ENCODE measurements at places on chromosomes 2 and 18.

- no peak for DNase-seq
Measured at GRCh38 chr2:62587592-62587991, 81.6 kb upstream of the TMEM17 start.

DNA sequence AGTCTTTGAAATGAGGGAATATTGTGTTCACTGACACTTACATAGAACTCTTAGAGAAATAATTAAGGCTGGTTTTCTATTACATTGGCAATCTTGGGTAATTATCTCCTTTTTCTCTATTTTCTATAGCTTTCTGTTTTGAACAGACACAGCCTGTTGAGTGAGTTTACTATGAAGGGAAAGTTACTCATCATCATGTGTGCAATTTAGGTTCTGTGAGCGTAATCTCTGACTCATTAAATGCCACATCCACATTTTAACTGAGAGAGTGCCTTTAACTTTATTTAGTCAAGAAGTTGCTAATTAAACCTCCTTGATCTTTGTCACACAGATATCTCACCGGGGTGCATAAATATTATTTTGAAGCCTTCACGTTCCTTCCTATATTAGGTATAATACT lies 174.0 kb upstream of the SLC8A1 start:
- no peak for DNase-seq

DNA sequence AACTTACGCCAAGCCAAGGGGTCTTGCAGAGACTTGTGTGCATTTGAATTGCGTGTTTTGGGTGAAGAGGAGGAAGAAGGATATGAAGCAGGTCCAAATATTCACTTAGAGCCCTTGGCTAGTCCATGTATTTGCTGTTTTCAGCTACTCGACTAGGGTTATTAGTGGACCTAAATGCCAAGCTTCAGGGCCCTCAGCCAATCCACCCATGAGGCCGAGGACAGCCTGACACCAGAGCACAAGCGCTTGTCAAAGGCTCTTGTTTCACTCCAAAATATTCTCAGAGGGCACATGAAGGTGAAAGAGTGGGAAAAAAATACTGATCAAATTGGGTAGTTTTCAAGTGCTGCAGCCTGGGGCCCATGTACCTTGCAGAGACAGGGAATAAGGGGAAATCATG lies 174.8 kb upstream of the ACAA2 start:
- no peak for DNase-seq

DNA sequence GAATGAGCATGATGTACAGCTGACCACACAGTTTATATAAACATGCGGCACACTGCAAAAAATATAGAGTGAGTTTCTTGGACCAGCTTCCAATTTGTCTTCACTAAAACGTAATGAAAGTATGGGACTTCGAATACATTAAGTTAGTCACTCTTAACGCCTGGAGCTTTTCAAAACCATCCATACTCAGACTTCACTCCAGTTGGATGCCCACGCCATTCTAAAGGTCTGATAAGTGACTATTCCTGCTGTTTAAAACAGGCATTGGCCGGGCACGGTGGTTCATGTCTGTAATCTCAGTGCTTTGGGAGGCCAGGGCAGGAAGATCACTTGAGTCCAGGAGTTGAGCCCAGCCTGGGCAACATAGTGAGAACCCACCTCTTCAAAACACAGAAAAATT lies 84.6 kb downstream of the MYL12B start:
- no peak for DNase-seq

DNA sequence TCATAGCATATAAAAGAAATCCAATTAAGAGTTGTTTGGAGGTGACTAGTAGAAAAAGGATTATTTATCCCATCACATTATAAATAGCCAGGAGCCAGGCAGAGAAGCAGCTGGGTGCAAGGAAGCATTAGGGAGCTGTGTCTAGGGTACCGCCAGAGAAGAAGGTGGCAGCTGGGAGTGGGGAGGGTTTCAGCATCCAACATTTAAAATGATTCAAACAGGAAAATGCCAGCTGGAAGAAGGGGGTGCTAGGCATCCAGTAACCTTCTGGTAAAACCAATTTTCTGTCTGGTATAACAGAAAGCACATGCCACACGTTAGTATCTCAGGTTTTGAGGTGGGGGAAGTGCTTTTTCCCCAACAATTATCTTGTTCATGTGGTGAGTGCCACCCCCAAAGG lies 452.4 kb downstream of the ZEB2 start:
- no peak for DNase-seq

GRCh38 chr2:25618676-25619075 lies 54.7 kb downstream of the DTNB start:
- DNase-seq = no peak

DNA sequence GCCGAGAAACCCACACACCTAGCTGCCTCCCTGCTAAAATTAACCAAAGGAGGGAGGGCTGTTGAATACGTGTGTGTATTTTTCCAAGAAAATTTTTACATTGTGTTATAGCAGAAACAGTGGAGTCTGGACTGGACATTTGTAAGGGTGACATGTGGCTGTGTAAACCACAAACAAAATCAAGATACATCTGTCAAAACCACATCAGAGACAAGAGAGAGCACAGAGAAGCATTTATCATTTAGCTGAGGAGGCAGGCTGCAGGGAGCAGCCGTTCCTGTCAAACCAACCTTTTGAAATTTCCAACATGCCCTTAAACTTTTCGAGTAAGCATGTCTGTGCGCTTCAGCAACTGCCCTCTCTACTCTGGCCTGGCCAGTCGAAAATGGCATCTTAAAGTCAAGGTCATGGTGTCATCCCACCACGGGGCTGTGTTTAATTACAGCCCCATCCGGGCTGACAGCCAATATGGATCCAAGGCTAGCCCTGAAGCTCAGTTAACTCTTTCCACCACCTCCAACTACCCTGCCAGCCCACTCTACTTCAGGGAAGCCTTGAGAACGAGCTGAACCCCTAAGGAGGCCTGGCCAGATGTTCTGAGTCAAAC lies 8.4 kb downstream of the BCL11A start:
- DNase-seq = no peak

GRCh38 chr2:85353876-85354285 lies 447 bp downstream of the RETSAT start:
- DNase-seq = no peak

DNA sequence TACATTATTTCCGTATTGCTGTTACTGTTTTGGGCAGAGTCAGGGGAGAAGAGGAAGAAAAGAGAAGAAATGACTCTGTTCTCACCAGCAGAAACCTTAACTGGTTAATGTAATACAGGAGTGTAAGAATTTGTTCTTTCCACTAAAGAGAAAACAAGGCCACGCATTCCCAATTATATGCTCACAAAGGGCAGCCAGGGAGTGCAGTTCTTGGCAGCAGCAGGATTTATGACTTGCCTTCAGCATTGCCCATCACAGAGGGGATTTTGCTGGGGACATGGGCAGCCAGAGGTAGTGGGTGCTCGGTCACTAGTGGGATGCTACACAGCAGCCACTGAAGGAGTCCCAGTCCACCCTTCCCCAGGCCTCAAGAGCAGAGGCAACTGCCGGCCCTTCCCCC lies 18.4 kb downstream of the MREG start:
- no peak for DNase-seq

DNA sequence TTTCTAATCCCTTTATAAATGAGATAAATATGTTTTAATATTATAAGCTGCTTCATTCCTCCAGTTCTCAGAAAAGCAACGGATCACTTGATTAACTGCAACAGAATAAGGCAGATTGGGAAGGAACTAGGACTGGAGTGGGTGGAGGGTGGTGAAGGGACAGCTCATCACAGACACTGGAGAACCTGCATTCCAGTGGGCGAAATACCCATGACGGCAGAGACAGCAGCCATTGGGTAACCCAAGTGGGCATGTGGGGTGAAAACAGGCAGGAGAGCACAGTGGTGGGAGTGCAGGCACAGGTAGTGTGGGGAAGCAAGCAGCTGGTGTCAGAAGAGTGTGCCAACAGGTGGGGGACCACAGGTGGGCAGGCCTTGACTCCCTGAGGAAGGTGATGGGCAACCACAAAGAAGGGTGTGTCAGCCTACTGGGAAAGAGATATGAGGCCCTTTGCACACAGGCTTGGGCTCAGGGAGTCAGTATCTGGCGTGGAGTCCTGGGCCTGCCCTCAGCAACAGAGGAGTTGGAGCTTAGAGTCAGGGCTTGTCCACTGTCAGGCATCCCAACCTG lies 27.2 kb downstream of the DPYSL5 start:
- DNase-seq = no peak

- DNase-seq = no peak
Measured at GRCh38 chr18:69882965-69883668, 64.6 kb downstream of the CD226 start.

DNA sequence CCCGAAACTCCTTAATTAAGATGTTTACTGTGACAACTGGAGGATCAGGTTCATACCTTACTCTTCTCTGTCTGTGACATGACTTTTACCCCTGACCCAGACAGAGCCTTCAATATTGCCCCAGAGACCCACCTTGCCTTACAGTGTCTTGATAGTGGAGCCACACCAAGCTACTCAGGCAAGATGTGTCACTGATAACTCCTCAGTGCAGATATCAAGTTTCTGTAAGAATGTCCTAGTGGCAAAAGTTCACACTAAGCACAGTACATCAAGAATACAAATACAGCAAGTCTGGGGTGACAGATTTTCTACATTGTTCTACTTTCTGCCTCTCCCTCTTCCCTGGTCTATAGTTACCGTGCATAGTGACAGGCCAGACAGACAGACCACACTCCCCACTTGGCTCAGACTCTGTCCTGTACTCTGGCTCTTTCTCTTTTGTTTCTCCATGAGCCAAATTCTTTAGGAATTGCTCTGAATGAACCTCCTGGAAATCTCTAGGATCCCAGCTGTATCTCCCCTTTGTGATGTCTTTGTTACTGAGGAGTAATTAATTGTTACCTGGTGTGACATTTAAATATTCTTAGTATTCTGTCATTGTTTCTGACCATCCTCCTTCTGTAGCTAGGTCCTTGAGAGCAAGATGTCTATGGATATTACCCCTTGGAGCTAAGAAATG lies 24.1 kb upstream of the APOB start:
- no peak for DNase-seq

GRCh38 chr2:174633623-174633930 lies 36.0 kb upstream of the WIPF1 start:
- no peak for DNase-seq

- peak; percentile 64 for DNase-seq
Measured at GRCh38 chr2:102103992-102104871, 38.3 kb upstream of the IL1R1 start.

DNA sequence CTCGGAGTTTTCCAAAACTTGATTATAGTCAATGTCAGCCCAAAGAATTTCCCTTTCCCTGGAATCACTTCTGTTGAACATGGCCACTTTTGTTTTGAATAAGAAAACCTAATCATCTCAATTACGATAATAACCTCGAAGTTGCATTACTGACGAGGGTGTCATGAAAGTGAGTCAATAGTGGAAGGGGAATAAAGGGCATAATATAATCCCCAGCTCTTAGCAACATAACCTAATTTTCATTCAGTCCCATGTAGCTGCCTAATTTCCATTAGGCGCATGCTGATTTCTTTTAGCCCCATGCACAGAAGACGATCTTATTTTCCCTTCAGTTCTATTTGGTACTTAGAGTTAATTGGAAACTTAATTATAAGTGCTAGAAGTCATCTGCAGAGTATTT lies 51.1 kb upstream of the RAPH1 start:
- DNase-seq = no peak

- no peak for DNase-seq
Measured at GRCh38 chr2:198006733-198007132, 202.3 kb downstream of the PLCL1 start.

- DNase-seq = no peak
Measured at GRCh38 chr2:121081701-121082100, 203.3 kb downstream of the TFCP2L1 start.

- DNase-seq = no peak
Measured at GRCh38 chr2:189783451-189783926, 650 bp downstream of the ORMDL1 start.

DNA sequence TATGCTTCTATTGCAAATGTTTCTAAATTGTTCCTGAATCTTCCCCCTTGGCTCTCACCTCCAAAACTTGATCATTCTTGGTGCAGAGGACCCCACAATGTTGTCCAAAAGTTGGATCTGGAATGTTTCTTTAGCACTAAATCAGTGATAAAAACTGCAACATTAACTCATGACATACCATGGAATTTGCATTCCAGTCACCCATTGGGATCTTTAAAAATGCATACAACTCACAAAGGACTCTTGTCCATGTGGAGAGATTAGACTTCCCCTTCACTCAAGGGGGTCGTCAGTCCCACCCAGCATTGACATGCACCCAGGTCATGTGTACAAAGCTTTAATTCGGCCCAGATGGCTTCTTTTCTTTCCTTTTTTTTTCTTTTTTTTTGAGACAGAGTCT lies 169.3 kb downstream of the SETBP1 start:
- no peak for DNase-seq

DNA sequence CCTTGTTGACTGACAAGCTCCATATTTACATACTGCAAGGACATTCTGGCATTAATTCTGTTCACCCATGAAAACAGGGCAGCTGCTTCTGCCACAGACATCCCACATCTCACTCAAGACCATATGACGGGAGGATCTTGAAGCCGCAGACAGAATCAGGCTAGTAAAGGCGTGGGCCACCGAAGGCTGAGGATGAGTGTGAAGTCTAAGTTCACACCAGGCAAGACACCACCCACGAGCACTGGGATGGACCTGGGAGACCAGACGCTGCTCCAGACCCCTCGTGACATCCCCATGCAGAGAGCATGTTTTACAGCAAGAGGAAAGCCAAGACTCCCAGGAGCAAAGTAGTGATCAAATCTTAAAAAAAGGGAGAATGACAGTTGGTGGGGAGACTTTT lies 3.2 kb downstream of the FHL2 start:
- no peak for DNase-seq

DNA sequence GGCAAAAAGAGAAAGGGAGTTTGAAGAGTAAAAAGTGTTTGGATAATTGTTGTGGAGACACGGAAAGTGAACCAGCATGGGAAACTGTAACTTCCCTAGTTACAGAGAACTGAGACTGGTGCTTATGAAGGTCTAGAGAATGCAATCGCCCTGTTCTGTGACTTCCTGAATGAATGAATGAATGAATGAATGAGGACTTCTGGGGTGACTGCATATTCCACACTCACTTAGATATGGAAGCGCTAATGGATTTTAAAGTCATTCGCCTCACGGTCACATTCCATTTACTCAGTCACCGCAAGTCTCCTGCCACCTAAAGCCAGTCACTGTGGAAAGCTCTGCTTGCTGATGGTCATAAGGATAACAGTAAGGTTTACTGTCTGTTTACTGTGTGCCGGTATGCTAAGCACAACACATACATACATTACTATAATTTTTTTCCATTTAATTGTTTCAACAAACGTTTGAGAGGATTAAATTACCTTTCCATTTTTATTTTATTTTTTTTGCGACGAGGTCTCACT lies 138.2 kb downstream of the CABLES1 start:
- no peak for DNase-seq
